Activated CD4-positive, alpha-beta T cell treated with anti-CD3 and anti-CD28 coated beads, Interleukin-2, amount 50 U/mL, for 4 hours (primary cell): ENCODE measurements at places on chromosomes 6 and 20.

- DNase-seq: no peak
Observed at GRCh38 chr6:123016431-123017103, 20.5 kb downstream of the CLVS2 start.

DNA sequence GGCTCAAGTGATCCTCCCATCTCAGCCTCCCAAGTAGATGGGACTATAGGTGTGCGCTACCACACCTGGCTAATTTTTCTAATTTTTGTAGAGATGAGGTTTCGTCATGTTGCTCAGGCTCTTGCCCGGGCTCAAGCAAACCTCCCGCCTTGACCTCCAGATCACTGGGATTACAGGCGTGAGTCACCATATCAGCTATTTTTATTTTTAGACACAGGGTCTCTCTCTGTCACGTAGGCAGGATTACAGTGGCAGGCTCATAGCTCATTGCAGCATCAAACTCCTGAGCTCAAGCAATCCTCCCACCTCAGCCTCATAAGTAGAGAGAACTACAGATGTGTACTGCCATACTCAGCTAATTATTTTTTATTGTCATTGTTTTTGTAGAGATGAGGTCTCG lies 41.7 kb downstream of the SLC23A2 start:
- no peak for DNase-seq

- DNase-seq: no peak
Observed at GRCh38 chr6:126181890-126182289, 158.0 kb upstream of the CENPW start.

DNA sequence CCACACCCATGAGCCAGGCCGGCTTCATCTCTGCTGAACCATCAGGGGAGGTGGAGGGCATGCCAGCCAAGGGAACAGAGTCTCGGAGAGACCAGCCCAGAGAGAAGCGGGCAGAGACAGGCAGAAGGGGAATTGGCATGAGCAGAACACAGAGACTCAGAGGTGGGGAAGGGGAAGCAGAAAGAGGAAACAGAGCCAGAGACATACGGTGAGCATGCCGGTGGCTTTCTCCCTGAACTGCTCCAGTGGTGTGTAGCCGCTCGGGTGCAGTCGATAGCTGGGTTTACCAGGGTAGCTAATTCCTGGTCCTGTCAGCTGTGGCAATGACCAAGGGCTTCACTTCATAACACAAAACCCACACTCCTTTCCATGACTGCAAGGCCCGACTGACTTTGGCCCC lies 83.6 kb upstream of the CCDC167 start:
- DNase-seq: no peak

DNA sequence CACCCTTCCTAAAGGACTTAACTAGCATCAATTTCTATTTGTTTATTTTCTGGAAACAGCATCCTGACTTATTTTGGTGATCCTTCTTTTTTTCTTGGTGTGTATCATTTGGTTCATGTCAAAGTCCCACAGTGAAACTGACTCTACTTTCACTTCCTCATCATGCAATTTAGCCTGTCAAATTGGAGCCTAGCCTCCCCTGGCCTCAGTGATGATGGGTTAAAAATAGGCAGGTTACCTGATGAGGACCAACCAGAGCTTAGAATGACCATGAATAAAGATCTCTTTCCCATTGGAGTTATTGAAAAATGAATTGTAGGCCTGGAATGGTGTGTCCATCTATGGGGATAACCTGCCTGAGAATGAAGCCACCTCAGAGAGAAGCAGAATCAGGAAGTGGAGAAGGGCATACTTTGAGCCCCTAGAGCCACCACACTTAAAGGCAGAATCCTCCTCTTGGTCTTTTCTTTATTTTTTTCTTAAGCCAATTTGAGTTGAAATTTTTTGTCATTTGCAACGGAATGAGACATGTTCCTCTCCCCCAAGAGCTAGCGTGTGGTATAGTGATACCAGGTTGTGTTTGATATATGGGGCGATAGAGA lies 105.6 kb downstream of the BTBD3 start:
- no peak for DNase-seq

DNA sequence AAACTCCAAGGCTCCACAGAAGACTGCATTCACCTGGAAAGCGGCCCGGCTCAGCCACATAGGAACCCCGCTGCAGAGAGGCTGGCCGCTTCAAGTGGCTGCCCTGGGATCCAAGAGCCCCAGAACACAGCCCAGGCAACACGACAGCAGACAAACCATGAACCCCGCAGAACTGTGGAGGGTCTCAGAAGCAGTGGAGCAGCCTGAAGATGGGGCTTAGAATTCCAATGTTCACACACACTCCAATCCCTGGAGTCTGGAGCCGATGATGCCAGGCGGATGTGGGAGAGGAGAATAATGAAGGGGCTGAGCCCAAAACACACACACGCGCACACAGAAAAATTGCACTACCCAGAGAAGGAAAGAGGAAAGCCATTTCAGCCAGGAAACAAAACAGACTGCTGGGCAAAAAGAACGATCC lies 52.4 kb downstream of the NINL start:
- no peak for DNase-seq

GRCh38 chr6:15429141-15430110 lies 183.6 kb downstream of the JARID2 start:
- DNase-seq: no peak
